ENCODE measurements at places on chromosomes 13 and 19.

DNA sequence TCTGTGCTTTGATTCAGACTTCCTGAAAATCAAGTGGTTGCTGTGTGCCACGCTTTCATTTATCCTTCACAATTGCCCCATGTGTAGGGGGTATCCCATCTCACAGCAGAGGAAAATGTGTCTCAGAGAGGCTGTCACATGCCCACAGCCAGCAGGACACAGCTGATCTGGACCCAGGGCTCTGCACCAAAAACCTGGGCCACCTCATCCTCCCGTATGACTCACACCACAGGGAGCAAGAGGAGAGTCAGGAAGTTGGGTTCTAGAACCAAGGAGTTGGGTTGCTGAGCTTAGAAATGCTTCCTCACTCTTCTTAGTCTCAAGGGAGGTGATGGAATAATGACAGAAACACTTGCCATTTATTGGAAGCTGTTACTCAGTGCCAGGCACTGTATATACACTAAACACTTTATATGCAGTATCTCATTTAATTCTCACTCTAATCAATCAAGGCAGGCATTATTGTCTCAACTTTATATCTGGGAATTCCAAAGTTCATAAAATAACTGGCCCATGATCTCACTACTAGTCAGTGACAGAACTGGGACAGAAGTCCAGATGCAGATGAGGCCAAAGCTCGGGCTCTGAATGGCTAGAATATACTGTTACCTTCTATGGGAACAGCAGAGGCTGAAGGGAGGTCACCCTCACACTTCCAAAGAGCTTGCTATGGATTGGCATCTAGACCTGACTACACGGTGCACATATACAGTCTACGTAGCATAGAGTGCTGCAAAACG, 47.7 kb upstream of the ATP12A start:
- DNase-seq = no peak

- DNase-seq = no peak
Measured at GRCh38 chr19:39362682-39363657, 20.7 kb downstream of the SAMD4B start.

GRCh38 chr19:58569191-58569942, 3.8 kb downstream of the MZF1 start:
- DNase-seq = no peak

DNA sequence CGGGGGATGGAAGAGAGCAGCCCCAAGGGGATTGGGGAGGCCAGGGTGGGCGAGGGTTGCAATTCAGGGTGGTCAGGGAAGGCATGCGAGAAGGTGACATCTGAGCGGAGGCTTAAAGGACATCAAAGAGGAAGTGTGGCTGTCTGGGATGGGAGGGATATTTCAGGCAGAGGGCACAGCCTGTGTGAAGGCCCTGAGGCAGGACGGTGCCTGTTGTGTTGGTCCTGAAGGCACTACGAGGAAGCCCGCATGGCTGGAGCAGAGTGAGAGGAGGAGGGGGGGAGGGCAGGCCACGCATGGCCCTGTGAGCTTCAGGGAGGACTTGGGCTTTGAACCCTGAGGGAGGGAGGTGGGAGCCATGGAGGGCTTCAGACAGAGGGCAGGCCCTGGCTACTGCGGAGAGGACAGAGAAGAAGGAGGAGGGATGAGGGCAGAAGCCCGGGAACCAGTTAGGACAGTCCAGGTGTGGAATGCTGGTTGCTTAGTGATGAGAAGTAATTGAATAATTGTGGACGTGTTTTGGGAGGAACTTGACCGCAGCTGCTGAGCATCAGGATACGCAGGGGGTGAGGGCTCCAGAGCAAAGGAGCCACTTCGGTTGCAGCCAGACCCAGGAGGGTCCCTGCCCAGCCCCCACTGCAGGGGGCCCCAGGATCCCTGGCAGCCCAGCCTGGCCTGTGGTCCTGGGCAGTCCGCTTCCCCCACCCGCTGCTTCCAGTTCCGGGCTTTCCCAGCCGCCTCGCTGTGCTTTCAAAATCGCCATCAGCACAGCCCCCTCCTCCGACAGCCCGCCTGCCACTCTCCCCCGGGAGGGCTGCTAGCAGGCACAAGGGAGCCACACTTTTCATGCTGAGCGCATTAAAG, 6.2 kb downstream of the TLE6 start:
- no peak for DNase-seq
